ENCODE measurements at places on chromosomes 11 and 22. TPM values are rescaled to one million over a fixed set of nuclear protein-coding genes. Genes with fewer than 3 reads are reported as not detected.

The TBX10 gene
- total RNA-seq, result not detected

The APOBEC3H gene
- total RNA-seq, result not detected

The NKAPD1 gene
- total RNA-seq, result 20.4 TPM

The CASP1 gene
- 28.2 TPM for total RNA-seq

The OR8G5 gene
- not detected for total RNA-seq

The SLC17A6 gene
- total RNA-seq, result not detected

The RBMXL2 gene
- not detected for total RNA-seq

The C22orf15 gene
- 0.33 TPM for total RNA-seq

The CCND1 gene
- 116 TPM for total RNA-seq

Measured in dermis lymphatic vessel endothelial cell (primary cell).